ENCODE measurements at places on chromosomes 4 and X.
A peak's percentile ranks its signal among the peaks of the same experiment; 100 is the strongest.

- peak; percentile 96 for DNase-seq
These were observed 221.7 kb downstream of the APBB2 start for GRCh38 chr4:40992472-40993295.

DNA sequence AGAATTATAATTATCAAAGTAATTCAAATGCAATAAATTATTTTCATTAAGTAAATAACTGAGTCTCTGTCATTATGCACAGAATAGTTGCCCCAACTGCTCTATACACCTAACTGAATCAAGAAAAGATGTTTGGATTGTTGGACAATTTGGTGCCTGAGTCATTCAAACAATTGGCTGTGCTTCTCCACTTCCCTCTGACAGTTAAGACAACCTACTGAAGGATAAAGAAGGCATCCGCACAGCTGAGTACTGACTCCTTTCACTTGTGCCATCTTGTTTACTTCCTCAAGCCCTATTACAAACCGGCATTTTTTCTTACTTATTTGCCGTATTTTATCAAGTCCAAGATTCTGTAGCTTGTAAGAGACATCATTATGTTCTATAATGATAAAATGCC is 110.6 kb upstream of the C1QTNF7 start:
- DNase-seq, result no peak

DNA sequence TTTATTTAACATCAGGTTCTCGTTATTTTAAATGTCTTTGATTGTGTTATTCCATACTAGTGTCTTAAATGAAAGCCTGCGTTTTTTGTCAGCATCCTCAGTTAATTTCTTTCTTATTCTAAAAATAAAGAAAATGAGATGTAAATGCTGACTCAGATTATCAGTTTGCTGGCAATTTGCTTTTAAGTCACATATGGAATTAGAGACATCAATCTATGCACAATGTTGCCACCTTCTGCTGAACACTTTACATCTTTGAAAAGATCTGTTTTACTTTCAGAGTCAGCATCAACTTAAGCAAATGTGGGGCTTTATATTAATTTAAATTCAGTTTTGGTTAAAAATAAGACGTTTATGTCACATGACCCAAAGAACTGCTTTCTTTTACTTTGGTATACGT is 99.2 kb downstream of the ADGRL3 start:
- DNase-seq, result no peak

DNA sequence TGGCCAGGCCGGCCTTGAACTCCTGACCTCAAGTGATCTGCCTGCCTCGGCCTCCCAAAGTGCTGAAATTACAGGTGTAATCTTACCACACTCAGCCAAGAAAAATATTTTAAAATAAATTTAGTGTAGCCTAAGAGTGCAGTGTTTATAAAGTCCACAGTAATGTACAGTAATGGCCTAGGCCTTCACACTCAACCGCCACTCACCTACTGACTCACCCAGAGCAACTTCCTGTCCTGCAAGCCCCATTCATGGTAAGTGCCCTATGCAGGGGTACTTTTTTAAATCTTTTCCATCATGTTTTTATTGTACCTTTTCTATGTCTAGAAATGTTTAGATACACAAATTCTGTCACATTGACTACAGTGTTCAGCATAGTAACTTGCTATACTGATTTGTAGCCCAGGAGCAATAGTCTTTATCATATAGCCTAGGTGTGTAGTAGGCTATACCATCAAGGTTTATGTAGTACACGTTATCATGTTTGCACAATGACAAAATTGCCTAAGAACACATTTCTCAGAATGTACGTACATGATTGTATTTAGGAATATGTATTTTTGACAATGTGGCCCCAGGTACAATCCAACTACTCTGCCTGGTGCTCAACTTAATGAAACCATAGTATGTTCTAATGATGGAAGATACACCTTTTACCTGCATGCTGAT is 455.2 kb downstream of the PCDH7 start:
- DNase-seq, result no peak

DNA sequence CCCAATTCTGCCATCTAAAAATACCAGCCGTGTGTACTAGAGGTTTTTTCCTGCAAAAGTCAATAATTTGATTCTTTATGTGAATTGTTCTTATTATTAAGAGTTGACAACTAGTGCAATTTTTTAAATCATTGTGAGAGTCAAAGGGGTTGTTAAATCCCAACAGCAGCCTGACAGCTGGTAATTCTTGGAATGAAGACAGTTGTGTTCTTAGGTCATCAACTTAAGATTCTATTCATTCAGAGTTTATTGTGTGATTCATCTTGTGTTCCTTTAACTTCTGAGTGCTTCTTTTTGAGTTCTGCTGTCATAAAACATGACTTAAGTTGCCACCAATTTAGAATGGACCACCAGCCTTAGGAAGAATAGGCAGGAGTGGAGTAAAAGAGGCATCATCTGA is 329.0 kb downstream of the NAF1 start:
- no peak for DNase-seq

DNA sequence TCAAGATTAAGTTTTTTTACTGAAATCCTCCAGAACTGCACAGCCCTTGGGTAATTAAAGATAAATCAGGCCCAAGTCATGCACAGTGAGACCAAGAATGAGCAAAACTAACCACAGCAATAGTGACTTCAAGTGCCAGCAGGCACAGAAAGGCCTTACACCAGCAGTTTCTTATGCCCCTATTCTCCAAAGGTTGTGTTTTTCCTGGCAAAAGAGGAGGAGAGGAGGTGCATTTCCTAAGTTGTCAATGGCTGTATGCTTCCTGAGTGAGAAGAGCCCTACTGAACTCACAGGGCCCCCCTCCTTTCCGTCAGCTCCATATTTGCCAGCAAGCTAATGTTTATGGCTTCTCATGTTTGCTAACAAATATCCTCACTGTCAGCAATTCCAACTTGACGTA is 418.7 kb upstream of the INTU start:
- DNase-seq, result no peak

- no peak for DNase-seq
These were observed 69.4 kb downstream of the DCTD start for GRCh38 chr4:182847576-182848450.

DNA sequence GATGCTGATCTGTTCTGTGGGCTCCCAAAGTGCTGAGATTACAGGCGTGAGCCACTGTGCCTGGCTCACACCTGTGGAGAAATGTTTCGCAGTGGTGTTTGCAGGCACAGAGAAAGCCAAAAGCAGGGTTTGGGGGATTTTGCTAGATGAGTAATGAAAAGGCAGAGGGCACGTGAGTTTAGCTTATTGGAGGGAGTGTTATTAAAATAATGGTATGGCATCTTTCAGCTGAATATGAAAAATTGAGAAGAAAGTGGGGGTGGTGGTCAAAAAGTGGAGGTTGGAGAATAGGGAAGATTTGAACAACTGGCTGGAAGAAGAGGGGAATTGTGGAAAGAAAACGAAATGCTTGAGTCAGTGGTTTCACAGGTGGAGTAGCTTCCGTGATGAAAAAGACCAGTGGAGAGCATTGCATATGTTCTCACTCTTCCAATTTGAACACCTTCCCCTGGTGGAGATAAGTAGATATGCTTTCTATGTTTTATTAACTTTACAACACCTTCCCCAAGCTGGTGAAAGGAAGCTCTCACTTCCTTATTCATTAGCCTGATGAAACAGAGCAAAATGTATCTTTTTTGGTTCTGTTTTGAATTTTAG is 1.1 kb upstream of the CHST7 start:
- peak; percentile 25 for DNase-seq

DNA sequence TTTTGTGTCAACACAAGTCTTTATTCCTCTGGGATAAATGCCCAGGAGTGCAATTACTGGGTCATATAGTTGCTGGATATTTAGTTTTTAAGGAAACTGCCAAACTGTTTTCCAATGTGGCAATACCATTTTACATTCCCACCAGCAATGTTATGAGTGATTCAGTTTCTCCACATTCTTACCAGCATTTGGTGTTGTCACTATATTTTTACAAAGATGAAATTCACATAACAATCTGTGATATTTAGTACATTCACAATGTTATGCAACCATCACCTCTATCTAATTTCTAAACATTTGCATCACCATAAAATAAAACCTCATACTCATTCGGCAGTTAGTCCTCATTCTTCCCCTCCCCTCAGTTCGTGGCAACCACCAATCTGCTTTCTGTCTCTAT is 75.0 kb downstream of the MAMLD1 start:
- DNase-seq, result no peak

DNA sequence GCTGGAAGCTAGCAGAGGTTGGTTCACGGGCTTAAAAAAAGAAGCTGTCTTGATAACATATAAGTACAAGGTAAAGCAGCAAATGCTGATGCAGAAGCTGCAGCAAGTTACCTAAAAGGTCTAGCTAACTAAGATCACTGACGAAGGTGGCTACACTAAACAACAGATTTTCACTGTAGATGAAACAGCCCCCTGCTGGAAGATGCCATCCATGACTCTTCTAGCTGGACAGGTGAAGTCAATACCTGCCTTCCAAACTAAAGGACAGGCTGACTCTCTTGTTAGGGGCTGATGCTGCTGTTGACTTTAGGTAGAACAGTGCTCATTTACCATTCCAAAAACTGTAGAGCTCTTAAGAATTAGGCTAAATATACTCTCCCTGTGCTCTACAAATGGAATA is 99.5 kb downstream of the FBXW7 start:
- no peak for DNase-seq

DNA sequence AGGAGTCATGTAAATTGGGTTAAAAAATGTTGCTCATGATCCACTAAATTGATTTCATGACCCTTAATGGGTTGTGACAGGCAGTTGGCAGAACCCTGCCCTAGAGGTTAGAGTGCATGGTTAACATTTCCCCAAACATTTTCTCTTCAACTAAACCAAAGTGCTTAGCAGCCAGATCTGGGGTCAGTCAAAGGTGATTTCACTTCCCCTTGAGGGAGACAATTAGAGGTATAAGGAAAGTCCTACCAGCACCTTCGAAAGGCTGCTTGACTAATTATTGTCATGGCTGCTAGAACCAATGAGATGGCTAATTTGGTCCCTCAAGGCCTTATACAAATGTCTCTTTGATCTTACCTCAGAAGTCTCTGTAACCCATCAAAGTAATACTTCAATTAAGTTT is 30.9 kb upstream of the INTS6L start:
- DNase-seq, result no peak

DNA sequence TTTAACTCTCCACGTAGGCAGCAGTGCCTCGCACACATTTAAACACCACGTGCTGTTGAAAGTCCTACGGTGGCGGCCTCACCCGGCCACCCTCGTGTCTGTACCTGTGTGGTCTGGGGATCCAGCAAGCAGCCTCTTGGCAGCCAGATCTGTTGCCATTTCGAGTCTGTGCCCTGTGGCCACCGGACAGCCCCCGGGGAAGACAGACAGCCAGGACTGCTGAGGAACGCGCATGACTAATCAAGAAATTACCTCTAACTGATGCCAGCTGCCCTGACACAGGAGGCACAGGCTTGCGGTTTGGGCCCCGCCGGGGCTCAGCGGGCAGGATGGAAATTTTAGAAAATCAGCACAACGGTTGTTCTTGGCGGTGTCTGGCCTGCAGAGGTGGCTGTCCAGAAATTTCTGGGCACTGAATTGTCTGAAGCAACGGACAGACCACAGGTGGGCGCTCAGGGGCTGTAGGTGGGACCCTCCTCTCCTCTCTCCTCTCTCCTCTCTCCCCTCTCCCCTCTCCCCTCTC is 15.6 kb upstream of the ASMTL start:
- DNase-seq, result peak; percentile 58

GRCh38 chrX:12994321-12994720 is 19.4 kb downstream of the TMSB4X start:
- no peak for DNase-seq

DNA sequence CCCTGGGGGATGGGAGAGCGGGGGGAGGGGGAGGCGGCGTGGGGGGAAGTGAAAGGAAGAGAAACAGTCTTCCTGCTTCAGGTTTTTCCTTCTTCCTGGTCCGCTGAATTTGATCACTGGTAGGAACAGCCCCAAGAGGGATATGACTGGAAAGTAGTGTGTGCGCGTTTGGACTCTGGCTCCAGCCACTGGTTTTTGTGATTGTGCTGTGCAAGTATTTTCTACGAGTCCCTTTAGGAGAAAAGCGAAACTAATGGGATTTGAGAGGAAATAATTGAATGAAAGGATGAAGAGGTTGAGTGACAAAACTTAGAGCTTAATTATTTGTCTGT is 836 bp downstream of the PRRG1 start:
- DNase-seq, result no peak

- DNase-seq, result no peak
These were observed 26.9 kb upstream of the WWC2 start for GRCh38 chr4:183072176-183072575.

Measured in Kasumi-1 (cell line).